ENCODE measurements at places on chromosomes 1 and 21.

DNA sequence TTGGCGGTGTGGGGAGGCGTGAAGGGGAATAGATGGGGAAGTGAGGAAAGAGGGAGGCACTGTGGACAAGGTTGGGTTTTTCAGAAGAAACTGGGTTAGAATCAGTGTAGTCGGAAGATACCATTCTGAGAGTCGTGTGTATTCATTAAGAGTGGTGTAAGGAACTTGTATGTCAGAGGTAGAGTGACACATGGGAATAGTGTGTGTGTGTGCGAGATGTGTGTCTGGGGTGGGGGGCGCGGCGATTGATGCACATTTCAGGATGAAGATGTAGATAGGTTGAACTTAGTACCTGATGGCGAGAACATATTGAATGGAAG lies 878 bp downstream of the SMG7 start:
- no peak for DNase-seq
- no peaks in the 10 kb centered on the region for H3K27me3 ChIP-seq
- peak overlapping the region; percentile 97 for H3K4me3 ChIP-seq
- H3K27ac ChIP-seq, result peak overlapping the region; percentile 100
- peaks cover 28% of the 10 kb centered on the region for H3K36me3 ChIP-seq
- peaks cover 43% of the 10 kb centered on the region for H3K4me1 ChIP-seq

- DNase-seq, result no peak
- no peak overlapping the region for H3K4me3 ChIP-seq
- no peak overlapping the region for H3K27ac ChIP-seq
These were observed 59.8 kb downstream of the LPAR3 start for GRCh38 chr1:84833194-84833593.

- H3K27ac ChIP-seq, result no peak overlapping the region
- DNase-seq, result no peak
- no peak overlapping the region for H3K4me3 ChIP-seq
- peaks cover 21% of the 10 kb centered on the region for H3K27me3 ChIP-seq
These were observed 20.6 kb upstream of the H6PD start for GRCh38 chr1:9213956-9214355.

DNA sequence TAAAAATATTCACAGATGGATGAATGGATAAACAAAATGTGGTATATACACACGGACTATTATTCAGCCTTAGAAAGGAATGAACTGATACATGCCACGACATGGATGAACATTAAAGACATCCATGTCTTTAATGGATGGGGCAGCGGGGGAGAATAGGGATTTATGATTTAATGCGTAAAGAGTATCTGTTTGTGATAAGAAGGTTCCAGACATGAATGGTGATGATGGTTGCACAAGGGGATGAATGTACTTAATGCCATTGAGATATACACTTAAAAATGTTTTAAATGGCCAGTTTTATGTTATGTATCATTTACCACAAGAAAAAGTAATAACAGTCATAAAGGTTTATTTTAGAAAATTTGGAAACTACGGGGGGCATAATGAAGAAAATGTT lies 108.6 kb upstream of the WLS start:
- no peaks in the 10 kb centered on the region for H3K4me1 ChIP-seq
- H3K27me3 ChIP-seq, result peaks cover 3% of the 10 kb centered on the region
- no peaks in the 10 kb centered on the region for H3K36me3 ChIP-seq
- no peak for DNase-seq
- H3K4me3 ChIP-seq, result no peak overlapping the region
- no peak overlapping the region for H3K27ac ChIP-seq

- no peaks in the 10 kb centered on the region for H3K27me3 ChIP-seq
- no peak overlapping the region for H3K4me3 ChIP-seq
- DNase-seq, result no peak
- peaks cover 34% of the 10 kb centered on the region for H3K36me3 ChIP-seq
These were observed 68.7 kb downstream of the DEGS1 start for GRCh38 chr1:224251741-224252146.

DNA sequence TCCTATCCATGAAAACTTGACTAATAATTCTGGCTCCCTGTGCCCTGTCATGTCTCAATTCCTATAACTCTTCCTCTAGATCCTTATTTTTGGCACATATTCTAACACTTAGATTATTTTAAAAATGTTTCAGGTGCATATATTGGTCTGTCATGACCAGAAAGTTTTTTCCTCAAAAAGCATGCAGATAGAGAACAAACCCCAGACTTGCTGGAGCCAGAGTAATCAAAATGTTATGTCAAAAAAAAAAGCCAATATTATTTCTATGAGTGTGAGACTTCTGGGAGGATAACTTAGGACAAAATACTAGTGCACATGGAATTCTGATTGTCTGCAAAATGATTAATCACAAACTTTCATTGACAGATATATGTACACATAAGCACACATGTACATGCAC lies 135.1 kb upstream of the MROH9 start:
- no peaks in the 10 kb centered on the region for H3K36me3 ChIP-seq
- H3K27ac ChIP-seq, result no peak overlapping the region
- H3K4me3 ChIP-seq, result no peak overlapping the region
- no peak for DNase-seq

GRCh38 chr1:117479086-117479485 lies 111.8 kb downstream of the MAN1A2 start:
- DNase-seq, result no peak
- no peak overlapping the region for H3K4me3 ChIP-seq
- H3K27me3 ChIP-seq, result no peaks in the 10 kb centered on the region

GRCh38 chr1:43396059-43396458 lies 6.4 kb downstream of the SZT2 start:
- H3K27ac ChIP-seq, result no peak overlapping the region
- no peak overlapping the region for H3K4me3 ChIP-seq
- H3K27me3 ChIP-seq, result no peaks in the 10 kb centered on the region
- H3K4me1 ChIP-seq, result peaks cover 20% of the 10 kb centered on the region
- peaks cover 45% of the 10 kb centered on the region for H3K36me3 ChIP-seq
- DNase-seq, result no peak

DNA sequence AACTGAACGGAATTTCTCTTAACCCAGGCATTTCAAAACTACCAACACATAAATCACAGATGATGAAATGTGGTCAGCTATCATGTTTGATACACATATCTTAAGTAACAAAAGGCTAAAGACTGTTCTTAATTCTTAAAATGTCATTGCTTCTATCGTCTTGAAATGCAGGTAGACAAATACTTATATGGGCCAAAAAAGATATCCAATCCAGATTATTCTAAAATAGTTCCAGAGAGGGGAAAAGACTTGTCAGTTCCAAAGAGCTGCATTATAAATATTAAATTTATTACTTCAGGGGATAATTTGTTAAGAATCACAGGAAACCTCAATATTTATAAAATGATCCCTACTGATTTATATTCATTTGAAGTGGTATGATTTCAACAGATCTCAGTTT lies 259.4 kb downstream of the FAF1 start:
- H3K4me3 ChIP-seq, result no peak overlapping the region
- no peak overlapping the region for H3K27ac ChIP-seq
- no peak for DNase-seq
- no peaks in the 10 kb centered on the region for H3K27me3 ChIP-seq

- peak overlapping the region; percentile 66 for H3K27ac ChIP-seq
- no peaks in the 10 kb centered on the region for H3K36me3 ChIP-seq
- H3K4me1 ChIP-seq, result peaks cover 39% of the 10 kb centered on the region
- no peak overlapping the region for H3K4me3 ChIP-seq
- no peak for DNase-seq
- H3K27me3 ChIP-seq, result no peaks in the 10 kb centered on the region
These were observed 10.3 kb upstream of the LEFTY1 start for GRCh38 chr1:225899044-225899925.

DNA sequence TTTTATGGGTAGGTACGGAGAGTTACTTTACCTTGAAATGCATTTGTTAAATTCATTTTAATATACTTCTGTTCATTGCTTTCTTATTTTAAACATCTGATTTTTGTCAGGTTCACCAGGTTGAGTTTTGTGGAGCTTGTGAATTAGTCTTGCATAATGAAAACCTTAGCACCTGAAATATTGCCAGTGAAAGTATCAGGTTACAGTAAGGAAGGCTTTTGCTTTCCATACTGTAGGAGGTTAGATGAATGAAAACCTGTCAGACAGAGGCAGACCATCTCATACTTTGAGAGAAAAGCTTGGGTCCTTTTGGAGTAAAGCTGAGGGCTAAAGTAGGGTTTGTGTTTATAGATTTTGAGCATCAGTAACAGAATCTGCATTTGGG lies 34.7 kb downstream of the THRAP3 start:
- peak overlapping the region; percentile 26 for H3K27ac ChIP-seq
- peaks cover 83% of the 10 kb centered on the region for H3K36me3 ChIP-seq
- peaks cover 40% of the 10 kb centered on the region for H3K4me1 ChIP-seq
- DNase-seq, result no peak

- H3K27me3 ChIP-seq, result no peaks in the 10 kb centered on the region
- H3K27ac ChIP-seq, result peak overlapping the region; percentile 56
- no peaks in the 10 kb centered on the region for H3K36me3 ChIP-seq
- no peak for DNase-seq
- no peak overlapping the region for H3K4me3 ChIP-seq
- peaks cover 4% of the 10 kb centered on the region for H3K4me1 ChIP-seq
These were observed 7.7 kb downstream of the EPHX1 start for GRCh38 chr1:225817611-225818061.

DNA sequence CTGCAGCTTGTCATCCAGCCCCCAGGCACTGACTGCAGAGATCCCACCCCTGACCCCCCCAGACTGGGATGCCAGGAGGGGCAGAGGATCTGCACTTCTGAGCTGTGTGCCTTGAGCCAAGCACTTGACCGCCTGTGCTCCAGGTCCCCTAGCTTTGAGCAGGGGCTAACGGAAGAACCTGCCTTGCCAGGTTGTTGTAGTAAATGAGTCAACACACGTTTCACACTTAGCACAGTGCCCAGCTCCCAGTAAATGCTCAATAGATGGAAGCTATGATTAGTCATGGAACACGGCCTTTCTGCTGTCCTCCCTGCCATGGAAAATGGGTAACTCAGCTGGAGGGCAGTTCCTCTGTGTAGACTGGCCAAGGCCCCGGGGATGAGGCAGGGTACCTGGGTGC lies 24.1 kb downstream of the IFFO2 start:
- H3K27me3 ChIP-seq, result no peaks in the 10 kb centered on the region
- H3K4me3 ChIP-seq, result no peak overlapping the region
- H3K27ac ChIP-seq, result peak overlapping the region; percentile 83
- no peak for DNase-seq
- H3K36me3 ChIP-seq, result peaks cover 4% of the 10 kb centered on the region

DNA sequence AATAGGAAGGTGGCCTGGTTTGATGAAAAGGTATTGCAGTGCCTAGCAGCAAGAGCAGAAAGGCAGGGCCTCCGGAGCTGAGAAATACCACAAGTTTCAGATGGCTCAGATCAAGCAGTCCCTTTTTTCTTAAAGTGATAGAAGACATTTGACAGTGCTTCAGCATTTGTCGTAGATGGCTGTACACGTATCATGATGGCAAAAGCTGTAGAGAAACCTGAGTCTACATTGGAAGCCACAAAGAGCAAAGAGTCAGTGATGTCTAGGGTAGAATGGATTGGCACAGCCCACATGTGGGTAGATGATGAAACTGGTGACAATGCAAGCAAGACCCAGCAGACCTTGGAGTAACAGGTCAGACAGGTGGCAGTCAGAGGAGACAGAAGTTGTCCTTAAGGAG lies 101.3 kb upstream of the ARTN start:
- H3K27me3 ChIP-seq, result no peaks in the 10 kb centered on the region
- no peak overlapping the region for H3K4me3 ChIP-seq
- DNase-seq, result no peak
- peaks cover 64% of the 10 kb centered on the region for H3K4me1 ChIP-seq
- peak overlapping the region; percentile 20 for H3K27ac ChIP-seq
